Esophagus muscularis mucosa (tissue), 4 donors: ENCODE measurements at places on chromosomes 6 and 20.

GRCh38 chr6:6942091-6942490 is 165.7 kb upstream of the RREB1 start:
- no peak for DNase-seq

GRCh38 chr6:35469751-35470662 is 1.8 kb downstream of the RPL10A start:
- no peak for DNase-seq

GRCh38 chr6:13439644-13440043 is 47.8 kb downstream of the GFOD1 start:
- DNase-seq: no peak

DNA sequence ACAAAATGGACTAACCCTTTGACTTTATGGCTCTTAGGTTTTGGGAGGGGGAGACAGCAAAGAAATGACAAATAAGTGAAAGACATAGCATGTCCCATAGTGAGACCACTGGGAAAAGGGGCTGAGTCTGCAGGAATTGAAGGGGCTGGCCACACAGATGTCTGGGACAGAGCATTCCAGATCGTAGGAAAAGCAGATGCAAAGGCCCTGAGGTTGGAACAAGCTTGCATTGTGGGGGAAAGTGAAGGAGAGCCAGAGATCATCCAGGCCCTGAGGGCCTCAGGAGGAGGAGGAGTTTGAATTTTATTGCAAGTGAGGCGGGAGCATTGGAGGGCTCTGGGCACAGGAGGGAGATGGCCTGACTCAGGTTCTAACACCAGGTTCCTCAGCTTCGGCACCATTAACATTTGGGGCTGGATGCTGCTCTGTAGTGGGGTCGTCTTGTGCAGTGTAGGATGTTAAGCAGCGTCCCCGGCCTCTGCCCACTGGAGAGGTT is 97.5 kb downstream of the CEBPB start:
- DNase-seq: no peak

DNA sequence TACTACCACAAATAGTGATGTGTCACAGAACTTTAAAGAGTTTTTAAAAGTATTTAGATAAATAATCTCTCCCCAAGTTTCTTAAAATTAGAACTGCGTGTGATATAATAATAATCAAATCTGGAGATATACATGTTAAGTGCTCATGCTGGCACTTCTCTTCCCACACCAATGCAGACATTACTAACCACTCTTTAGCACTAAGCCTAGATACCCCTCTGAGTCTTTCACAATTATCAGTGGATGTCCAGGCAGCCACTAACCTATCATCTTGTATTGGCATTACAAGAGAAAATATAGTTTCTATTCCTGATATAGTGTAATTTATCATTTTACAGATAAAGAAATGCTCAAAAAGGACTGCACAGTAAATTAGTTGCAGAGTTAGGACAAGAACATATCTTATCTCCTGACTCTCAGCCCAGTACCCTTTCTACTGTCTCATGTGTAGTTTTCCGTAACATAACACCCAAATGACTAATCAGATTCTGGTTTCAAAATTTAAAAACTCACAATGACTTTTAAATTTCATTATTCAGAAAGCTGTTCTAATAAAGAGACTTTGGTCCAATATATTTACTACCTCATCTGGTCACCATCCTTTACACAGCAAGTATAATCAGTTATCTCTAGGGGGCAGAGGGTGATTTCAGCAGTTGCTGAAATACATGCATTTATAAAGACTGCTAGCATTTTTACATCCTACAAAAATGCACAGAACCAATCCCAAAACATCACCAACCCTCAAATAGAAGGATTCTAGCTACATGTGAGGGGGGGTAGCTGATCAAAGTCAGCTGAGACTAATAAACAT is 215.5 kb upstream of the MCHR2 start:
- DNase-seq: no peak

DNA sequence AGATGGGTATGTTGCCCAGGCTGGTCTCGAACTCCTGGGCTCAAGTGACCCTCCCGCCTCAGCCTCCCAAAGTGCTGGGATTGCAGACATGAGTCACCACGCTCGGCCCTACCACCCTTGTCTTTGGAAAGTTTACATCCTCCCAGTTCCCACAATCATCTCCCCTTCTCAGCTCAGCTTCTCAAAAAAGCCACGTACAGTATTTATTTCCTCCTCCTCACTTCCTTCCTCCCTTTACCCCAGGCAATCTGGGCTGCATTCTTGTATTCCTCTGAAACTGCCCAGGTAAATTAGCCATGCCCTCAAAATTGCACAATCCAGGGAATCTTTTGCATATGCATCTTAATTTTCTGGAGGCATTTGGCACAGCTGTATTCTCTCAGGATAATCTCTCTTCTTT is 7.4 kb upstream of the SLC23A2 start:
- no peak for DNase-seq

- DNase-seq: no peak
Measured at GRCh38 chr20:38193586-38194105, 28.6 kb upstream of the TGM2 start.

- peak; percentile 74 for DNase-seq
Measured at GRCh38 chr6:160661216-160661615, 2.9 kb downstream of the LPA start.

DNA sequence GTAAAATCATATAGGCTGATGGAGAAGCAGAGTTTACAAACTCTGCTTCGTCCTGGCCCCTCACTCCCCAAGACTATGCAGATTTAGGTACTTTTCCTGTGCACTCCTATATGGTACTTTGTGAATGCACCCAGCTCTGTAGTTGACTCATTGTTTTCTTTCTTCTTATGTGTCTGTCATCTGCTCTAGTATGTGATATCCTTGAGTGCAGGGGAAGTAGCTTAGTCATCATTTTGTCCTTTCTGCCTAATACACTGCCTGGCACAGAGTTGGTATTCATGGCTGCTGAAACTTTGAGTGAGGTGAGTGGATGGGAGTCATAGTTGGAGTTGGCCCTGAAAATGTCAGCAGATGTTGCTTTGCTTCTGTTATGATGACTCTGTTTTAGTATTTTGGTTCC is 222.6 kb downstream of the RNF144B start:
- peak; percentile 12 for DNase-seq

- no peak for DNase-seq
Measured at GRCh38 chr6:17054647-17055046, 47.2 kb upstream of the STMND1 start.

DNA sequence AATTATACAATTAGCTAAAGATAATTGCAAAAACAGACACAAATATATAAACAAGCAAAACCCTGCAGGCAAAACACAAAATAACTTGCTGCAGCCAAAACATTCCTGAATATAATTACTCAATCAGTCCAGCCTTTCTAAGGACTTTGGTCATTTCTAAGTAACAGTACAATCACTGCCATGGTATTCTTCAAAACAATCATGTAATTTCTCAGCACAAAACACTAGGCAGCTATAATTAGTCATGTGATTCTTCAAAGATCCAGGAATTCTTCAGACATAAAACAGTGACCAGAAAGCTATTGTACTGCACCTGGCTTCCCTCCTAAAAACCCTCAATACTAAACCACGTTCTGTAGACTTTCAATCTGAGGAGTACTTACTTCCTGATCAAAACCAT is 881.1 kb downstream of the EPHA7 start:
- DNase-seq: no peak

DNA sequence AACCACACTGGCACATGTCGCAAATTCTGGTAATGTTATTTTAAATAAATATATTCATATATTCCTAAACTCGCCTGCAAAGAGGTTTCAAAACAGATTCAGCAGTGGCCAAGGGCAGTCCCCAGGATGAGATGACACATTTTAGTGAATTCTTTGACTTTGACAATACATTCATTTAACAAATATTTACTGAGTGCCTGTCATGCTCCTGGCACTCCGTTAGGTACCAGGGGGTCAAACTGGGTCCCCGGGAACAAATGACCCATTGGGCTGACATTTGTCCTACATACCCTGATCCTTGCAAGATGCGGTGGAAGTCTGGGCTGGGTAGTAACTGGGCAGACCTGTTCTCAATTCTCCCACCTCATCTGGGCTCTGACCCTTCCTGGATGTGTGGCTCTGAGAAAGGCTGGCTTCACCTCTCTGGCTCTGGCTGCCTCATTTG is 74.9 kb downstream of the FYN start:
- DNase-seq: no peak

DNA sequence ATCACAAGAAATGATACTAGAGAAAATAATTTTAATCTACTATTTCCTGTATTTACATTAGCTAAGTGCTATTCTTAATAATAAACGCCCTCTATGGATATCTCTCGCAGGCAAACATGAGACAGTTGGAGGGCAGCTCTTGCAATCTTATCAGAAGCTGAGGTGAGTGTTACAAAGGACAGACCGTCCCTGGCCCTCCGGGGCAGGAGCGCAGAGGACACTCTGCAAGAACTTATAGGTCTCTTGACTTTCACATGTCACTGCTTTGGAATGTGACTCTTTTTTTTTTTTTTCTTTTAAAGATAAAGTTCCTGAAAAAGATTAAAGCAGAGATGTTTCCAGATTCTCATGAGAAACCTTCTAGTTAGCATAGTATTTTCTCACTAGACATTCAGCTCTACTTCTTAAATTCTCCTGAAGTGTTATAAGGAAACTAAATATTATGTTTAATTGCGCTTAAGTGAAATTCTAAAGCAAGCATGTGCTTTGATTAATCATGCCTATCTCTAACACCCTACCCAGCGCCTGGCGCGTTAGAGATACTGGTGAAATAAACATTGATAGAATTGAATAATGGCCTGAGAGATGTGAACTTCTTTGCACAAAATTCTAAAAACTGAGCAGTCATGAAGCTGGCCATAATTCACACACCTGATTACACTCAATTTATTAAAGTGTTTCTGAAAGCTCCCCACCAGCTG is 57.4 kb downstream of the SYTL3 start:
- no peak for DNase-seq

- DNase-seq: peak; percentile 79
Measured at GRCh38 chr6:89398762-89399525, 13.1 kb downstream of the RRAGD start.

- DNase-seq: no peak
Measured at GRCh38 chr6:116314878-116315277, 35.1 kb upstream of the TSPYL1 start.

- DNase-seq: no peak
Measured at GRCh38 chr20:21191839-21192238, 66.0 kb downstream of the KIZ start.

GRCh38 chr20:16111172-16111832 is 461.9 kb downstream of the KIF16B start:
- no peak for DNase-seq

GRCh38 chr6:71333697-71334096 is 45.1 kb downstream of the OGFRL1 start:
- DNase-seq: no peak
